ENCODE measurements at places on chromosomes 3 and 15.

- no peak for DNase-seq
Measured at GRCh38 chr3:25775936-25776335, 7.3 kb downstream of the NGLY1 start.

DNA sequence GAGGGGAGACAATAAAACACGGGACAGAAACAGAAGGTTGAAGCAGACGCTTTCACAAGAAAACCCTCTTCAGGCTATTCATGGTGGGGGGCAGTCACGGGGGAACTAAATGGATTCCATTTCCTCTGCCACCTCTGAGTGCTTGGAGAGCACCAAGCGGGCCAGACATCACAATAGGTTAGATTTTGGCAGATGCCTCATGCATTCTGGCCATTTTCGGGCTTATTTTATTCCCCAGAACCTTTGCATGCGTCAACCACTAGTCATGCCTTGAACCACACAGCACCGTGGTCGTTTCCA, 82.2 kb downstream of the RORA start:
- no peak for DNase-seq

DNA sequence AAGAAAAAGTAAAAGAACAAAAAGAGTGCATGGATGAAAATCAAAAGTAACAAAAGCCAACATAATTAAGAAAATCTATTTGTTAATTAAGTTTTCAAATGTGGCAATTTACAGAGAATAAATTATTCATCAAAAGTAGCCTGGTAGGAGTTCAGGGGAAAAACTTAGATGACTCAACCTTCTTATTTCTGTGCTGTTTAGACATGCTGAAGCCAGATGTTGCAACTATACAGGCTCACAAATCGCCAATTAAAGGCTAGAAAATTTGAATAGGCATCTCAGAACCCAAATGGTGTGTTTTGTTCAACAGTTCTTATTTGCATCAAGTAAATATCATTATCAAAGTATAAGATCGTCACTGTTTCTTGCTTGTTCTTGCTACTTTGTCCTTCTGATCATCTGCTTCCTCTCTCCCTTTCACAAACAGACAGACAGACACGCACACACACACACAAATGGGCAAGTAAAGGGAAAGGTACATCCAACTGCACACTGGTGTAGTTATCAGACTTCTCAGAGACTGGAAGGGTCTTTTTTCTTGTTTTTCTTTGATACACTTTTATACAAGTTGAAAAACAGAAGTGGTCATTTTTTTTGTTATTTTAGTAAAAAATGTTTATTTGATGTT, 572.2 kb downstream of the MECOM start:
- DNase-seq: no peak

DNA sequence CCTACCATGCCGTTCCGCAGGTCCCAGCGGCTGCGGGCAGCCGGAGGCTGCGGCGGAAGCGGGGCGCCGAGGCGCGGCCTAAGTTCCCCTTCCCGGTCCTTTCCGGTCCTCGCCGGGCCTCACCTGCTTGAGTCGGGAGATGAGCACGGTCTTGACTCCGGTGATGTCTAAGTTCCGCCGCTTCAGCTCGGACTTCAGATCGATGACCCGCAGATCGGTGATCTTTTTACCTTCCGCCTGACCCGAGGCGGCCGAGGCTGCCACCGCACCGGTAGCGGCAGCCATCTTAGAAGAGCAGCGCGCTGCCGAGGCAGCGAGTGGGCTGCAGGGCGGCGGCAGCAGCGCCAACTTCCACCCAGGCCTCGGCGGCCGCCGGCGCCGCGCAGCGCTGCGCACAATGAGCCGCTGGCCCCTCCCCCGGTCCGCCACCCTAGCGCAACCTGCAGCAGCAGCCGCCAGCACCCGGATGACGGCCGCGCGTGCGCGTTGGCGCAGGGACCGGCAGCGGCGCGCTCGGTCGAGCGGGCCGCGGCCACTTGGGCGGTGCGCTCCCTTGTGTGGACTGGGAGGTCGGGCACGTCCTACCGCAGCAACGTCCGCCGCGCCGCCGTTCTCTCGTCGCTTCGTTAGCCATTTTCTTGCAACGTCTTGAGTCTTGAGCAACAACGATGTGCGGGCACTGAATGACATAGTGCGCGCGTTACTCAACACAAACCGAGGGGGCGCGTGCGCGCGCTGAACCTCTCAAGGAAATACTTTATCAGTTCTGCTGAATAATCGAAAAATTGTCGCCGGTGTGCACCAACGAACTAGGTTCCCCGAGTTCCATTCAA, at the start of gene SLTM:
Gene SLTM, minus strand, starts transcription at position 399 of the 833 bp plus-strand sequence. Its CDS starts 114 bp downstream, at position 285.
- peak; percentile 95 for DNase-seq

DNA sequence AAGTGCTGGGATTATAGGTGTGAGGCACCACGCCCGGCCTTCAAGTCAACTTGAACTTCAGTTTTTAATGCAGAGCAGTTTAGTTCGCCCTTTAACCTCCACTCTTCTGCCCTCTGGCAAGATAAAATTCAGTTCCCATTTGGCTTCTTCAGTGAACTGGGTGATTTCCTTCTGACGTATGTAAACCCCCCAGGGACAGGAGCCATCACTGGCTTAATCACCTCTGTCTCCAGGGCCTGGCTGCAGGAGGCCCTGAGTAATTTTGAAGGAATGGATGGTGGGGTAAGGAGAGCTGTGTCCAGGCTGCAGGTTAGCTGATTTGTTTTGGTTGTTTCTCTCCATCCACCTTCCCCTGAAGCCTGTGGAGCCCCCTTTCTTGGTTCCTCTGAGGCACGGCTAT, 11.9 kb downstream of the MCM2 start:
- DNase-seq: no peak

- DNase-seq: no peak
Measured at GRCh38 chr3:134277066-134277660, 26.5 kb upstream of the RYK start.

GRCh38 chr3:155325263-155325835, 31.9 kb upstream of the STRIT1 start:
- DNase-seq: no peak

DNA sequence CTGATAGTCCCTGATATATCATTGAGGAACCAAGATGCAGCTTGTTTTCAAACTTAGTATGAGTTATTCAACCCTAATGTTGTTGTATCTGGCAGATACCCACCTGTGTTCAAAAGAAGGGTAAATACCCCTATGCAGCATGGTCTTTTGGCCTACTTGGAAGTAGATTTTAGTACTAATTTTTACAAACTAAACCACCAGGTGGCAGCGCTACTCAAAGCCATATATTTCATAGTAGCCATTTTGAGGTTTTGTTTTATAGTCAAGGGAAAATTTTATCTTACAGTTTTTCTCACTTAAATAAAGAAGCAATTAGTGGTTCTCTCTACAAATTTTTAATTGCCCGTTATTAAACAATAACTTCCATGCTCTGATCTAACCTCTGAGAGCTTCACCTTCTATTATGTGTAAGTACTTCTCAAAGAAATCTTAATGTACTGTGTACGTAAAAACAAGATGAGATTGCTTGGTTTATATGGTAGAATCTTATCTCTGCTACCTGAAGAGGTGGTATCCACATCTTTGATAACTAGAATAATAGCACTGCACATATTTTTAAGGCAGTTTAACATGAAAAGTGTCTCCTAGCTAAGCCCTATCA, 31.5 kb upstream of the MLF1 start:
- DNase-seq: peak; percentile 61

DNA sequence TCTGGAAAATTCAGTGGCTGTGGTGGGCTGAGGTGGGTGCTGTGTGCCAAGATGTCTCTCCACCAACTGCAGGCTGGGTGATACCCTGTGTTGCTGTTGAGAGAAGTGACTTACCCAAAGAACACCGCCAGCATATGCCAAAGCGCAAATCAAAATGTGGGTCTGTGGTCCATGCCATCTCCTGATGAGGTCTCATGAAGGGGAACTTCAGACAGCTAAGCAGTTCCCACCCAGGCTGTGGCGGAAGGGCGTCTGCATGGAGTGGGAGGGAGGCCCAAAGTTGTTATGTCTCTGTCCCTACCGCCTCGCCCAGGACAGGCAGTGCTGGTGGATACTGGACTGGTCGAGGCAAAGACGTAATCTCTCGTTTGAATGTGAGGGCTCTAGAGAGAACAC, 70.9 kb upstream of the PLXNA1 start:
- DNase-seq: no peak
